ENCODE measurements at places on chromosomes 7 and 10. TPM values are rescaled to one million over a fixed set of nuclear protein-coding genes. Genes with fewer than 3 reads are reported as not detected.

The USP6NL gene
- 4.4 TPM for polyA plus RNA-seq

The CNNM1 gene
- not detected for polyA plus RNA-seq

The ICA1 gene
- polyA plus RNA-seq: 1.5 TPM

The DYDC1 gene
- not detected for polyA plus RNA-seq

The RTKN2 gene
- 0.07 TPM for polyA plus RNA-seq

The OR6V1 gene
- polyA plus RNA-seq: not detected

The A1CF gene
- not detected for polyA plus RNA-seq

The RNF32 gene
- 0.13 TPM for polyA plus RNA-seq

The NKX1-2 gene
- not detected for polyA plus RNA-seq

The CREB5 gene
- polyA plus RNA-seq: 44.2 TPM

DNA sequence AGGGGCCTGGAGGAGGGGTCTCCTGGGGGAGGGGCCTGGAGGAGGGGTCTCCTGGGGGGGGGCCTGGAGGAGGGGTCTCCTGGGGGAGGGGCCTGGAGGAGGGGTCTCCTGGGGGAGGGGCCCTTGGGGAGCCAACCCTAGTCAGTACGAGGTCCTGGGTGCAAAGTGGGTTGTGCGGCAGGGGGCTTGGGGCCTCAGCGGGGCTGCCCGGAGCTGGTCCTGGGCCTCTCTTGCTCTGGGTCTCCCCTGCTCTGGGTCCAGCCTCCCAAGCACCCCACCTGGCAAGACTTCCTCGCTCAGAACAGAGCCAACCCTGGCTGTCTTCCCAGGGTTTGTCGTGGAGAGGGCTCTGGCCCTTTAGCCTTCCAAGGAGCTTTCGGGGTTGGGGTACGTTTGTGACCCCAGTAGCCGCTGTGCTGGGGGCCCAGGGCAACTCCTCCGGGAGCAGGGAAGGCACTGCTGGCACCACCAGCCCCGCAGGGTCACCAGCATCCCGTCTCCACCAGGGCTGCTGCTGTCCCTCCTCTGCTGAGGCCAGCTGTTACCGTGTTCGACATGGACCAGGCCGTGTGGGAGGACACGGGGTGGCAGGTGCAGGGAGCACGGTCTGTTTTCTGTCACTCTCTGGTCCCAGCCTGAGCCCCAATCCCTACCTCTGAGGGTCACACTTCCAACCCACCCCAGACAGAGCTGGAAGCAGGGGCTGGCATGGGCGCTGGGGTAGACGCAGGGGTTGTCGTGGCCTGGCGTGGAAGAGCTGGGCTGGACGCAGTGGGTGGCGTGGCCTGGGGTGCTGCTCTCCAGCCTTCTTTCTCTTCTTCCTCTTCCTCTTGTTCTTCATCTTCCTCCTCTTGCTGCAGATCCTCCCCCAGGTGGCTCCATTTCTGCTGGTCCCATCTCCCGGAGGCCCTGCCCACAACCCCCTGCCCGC lies 22.8 kb downstream of the PWWP2B start:
- peak overlapping the region; percentile 96 for H3K27ac ChIP-seq
- H3K4me1 ChIP-seq: peaks cover 87% of the 10 kb centered on the region
- no peak overlapping the region for H3K4me3 ChIP-seq
- peak; percentile 39 for DNase-seq
- H3K36me3 ChIP-seq: peaks cover 12% of the 10 kb centered on the region

DNA sequence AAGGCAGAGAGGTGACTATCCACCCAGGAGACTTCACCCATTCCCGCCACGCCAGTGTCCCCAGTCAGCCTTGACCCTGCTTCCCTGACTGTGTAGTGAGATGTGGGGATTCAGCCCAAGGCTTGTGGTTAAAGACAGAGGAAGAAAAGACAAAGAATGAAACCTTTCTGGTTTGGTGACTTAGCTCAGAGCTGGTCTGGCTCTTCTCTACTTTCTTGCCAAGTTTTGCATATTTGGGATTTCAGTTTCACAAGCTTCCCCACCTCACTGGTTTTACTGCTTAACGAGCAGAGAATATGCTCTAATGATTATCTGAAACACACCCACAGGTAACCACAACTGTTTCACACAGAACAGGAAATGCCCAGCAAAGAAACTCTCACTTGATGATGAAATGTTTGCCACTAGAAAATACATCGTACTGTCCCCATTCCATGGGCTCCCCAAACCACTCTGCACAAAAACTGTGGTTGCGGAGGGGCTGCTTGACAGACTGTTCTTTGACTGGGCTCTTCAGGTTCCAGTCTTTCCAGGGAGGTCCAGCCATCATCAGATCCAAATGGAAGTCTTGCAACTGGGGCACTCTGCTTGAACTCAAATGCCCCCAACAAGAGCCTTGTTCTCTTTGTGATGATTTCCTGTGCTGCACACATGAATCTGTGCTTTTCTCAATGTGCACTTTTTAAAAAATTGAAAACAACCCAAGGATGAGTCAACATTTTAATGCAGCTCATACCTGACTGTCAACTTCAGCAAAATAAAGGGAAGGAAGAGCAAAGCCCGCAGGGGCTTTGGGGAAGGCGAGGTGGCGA lies 95.5 kb downstream of the CTBP2 start:
- peak overlapping the region; percentile 45 for H3K27ac ChIP-seq
- H3K4me3 ChIP-seq: no peak overlapping the region
- H3K27me3 ChIP-seq: no peaks in the 10 kb centered on the region

- no peak overlapping the region for H3K4me3 ChIP-seq
- no peak for DNase-seq
- H3K27ac ChIP-seq: no peak overlapping the region
- no peaks in the 10 kb centered on the region for H3K4me1 ChIP-seq
- H3K27me3 ChIP-seq: no peaks in the 10 kb centered on the region
- no peaks in the 10 kb centered on the region for H3K36me3 ChIP-seq
These were observed 5.1 kb upstream of the PLEKHS1 start for GRCh38 chr10:113746217-113746957.

GRCh38 chr10:2650328-2650727 lies 417.0 kb upstream of the PFKP start:
- H3K36me3 ChIP-seq: no peaks in the 10 kb centered on the region
- no peak overlapping the region for H3K4me3 ChIP-seq
- H3K27me3 ChIP-seq: no peaks in the 10 kb centered on the region
- H3K27ac ChIP-seq: no peak overlapping the region
- no peaks in the 10 kb centered on the region for H3K4me1 ChIP-seq

GRCh38 chr7:99762680-99763327 lies 21.2 kb downstream of the CYP3A4 start:
- no peaks in the 10 kb centered on the region for H3K4me1 ChIP-seq
- H3K4me3 ChIP-seq: no peak overlapping the region
- no peak for DNase-seq
- H3K27ac ChIP-seq: no peak overlapping the region
- no peaks in the 10 kb centered on the region for H3K36me3 ChIP-seq

- H3K27ac ChIP-seq: no peak overlapping the region
- H3K4me1 ChIP-seq: no peaks in the 10 kb centered on the region
- no peak for DNase-seq
These were observed 444.0 kb upstream of the MGMT start for GRCh38 chr10:129023082-129023481.

DNA sequence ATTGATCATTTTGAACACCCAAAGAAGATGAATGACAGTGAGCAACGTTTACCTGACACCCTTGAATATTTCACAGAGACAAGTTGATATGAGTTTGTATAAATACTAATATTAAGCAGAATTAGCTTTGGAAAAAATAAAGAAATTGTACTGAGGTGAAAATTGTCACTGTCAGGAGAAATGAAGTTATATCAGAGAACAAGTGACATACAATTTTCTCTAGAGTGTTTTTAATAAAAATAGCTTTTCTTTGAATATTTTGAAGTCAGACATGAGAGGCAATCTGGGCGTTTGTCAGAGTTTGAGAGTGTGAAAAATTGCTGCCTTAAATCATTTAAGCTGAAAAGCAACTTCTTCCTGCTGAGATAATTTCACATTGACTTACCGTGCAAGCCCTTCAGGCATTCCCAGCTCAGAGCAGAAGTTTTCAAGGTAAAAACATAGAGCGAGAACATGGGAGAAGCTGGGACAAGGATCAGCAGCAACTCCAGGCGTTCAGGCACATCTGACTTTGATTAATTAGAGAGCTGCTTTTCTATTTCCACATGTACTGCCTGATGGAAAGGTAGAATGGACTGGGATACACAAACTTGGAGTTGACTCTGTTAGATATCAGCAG lies 535.9 kb downstream of the TFEC start:
- no peaks in the 10 kb centered on the region for H3K36me3 ChIP-seq
- H3K4me3 ChIP-seq: no peak overlapping the region
- peaks cover 10% of the 10 kb centered on the region for H3K4me1 ChIP-seq
- DNase-seq: no peak
- H3K27me3 ChIP-seq: peaks cover 6% of the 10 kb centered on the region

DNA sequence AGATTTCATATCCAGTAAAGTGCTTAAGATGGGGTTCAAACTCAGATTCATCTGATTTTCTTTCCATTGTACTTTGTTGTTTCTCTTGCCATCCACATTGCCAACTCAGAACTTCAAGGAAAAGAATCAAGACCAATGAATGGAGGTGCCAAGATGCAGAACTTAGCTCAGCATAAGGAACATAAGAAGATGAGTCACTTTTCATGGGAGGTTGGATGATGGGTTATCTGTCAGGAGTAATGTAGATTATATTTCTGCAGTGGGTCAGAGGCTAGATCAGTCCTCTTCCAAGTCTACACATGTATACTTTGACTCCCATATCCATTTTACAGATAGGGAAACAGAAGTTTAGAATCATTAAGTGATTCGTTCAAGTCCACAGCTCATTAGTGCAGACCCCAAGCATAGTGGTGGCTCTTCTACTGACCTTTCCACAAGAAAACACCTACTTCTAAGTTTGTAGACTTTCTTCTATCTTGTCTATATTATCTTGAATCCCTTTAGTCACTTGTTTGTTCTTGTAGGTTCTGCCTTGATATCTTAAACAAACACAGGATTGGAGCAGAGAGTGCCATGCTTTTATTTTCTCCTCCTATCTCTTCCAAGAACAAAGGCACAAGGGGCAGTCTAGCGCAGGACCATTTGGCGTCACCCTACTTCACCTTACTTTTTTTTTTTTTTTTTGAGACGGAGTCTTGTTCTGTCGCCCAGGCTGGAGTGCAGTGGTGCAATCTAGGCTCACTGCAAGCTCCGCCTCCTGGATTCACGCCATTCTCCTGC lies 14.0 kb upstream of the ADD3 start:
- no peak overlapping the region for H3K27ac ChIP-seq
- no peak for DNase-seq
- no peaks in the 10 kb centered on the region for H3K36me3 ChIP-seq
- H3K27me3 ChIP-seq: no peaks in the 10 kb centered on the region
- peaks cover 13% of the 10 kb centered on the region for H3K4me1 ChIP-seq

DNA sequence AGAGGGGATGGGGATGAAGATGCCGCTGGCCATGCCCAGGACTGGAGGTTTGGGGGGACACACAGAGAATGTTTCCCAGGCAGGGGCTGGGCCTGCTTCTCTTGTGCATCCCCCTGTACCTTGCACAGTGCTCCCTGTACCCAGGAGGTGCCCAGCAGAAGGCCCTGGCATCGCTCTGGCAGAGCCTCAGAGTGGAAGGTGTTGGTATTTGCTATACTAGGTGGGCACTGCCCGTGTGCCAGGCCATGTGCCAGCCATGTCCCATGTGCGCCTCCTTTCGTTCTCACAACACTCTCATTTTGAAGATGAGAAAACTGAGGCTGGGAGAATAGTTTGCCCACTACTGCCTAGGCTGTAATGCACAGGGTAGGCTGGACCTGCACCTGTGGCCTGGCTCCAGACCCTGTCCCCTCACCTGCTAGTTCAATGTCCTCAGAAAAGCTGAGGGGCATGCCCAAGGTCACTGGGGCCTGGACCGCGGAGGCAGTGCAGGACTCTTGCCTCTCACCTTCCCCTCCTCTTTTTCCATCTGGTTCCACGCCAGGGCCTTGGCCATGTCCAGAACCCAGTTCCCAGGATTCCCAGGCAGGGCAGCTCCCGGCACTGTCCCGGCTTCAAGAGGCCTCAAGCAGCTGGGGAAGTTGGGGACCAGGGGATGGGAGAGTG lies 64.7 kb downstream of the GOLGA7B start:
- no peak for DNase-seq
- H3K27ac ChIP-seq: no peak overlapping the region
- H3K4me1 ChIP-seq: no peaks in the 10 kb centered on the region
- H3K4me3 ChIP-seq: no peak overlapping the region
- H3K36me3 ChIP-seq: no peaks in the 10 kb centered on the region

DNA sequence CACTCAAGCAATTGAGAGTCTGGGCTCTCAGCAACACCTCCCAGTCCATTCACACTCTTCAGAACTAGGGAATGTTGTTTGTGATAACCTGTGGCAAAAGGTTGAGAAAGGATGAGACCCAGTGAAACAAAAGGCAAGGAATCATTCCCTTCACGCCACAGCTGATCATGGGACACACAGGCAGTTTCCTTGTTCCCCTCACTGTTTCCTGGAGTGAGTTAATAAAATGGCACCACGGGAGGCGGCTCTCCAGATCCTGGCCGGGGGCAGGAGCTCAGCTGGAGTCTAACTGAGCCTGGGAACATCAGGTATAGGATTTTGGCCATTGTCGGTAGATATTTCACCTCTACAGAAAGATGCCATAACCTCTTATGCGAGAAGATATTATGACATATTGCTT lies 107.3 kb upstream of the FAM171A1 start:
- no peak overlapping the region for H3K27ac ChIP-seq
- H3K36me3 ChIP-seq: no peaks in the 10 kb centered on the region
- H3K27me3 ChIP-seq: no peaks in the 10 kb centered on the region
- no peak for DNase-seq

GRCh38 chr10:122124808-122125207 lies 135.8 kb downstream of the TACC2 start:
- H3K4me3 ChIP-seq: no peak overlapping the region
- H3K36me3 ChIP-seq: no peaks in the 10 kb centered on the region
- DNase-seq: no peak
- no peaks in the 10 kb centered on the region for H3K4me1 ChIP-seq

- peaks cover 14% of the 10 kb centered on the region for H3K4me1 ChIP-seq
These were observed 304.6 kb downstream of the PRPF18 start for GRCh38 chr10:13891128-13892000.

GRCh38 chr7:130421684-130422083 lies 19.1 kb downstream of the CEP41 start:
- no peak for DNase-seq
- no peaks in the 10 kb centered on the region for H3K27me3 ChIP-seq
- H3K27ac ChIP-seq: no peak overlapping the region
- no peak overlapping the region for H3K4me3 ChIP-seq

GRCh38 chr10:46524472-46525176 lies 31.8 kb downstream of the GPRIN2 start:
- no peak for DNase-seq
- no peak overlapping the region for H3K27ac ChIP-seq
- no peaks in the 10 kb centered on the region for H3K27me3 ChIP-seq
- H3K4me3 ChIP-seq: no peak overlapping the region
- no peaks in the 10 kb centered on the region for H3K4me1 ChIP-seq
- no peaks in the 10 kb centered on the region for H3K36me3 ChIP-seq

- no peaks in the 10 kb centered on the region for H3K27me3 ChIP-seq
- no peak overlapping the region for H3K4me3 ChIP-seq
- no peak overlapping the region for H3K27ac ChIP-seq
- peaks cover 16% of the 10 kb centered on the region for H3K36me3 ChIP-seq
These were observed 60.3 kb downstream of the PLXDC2 start for GRCh38 chr10:19876570-19876969.

GRCh38 chr10:132329565-132330485 lies 2.2 kb upstream of the LRRC27 start:
- H3K4me3 ChIP-seq: peak overlapping the region; percentile 68
- peaks cover 2% of the 10 kb centered on the region for H3K36me3 ChIP-seq
- no peaks in the 10 kb centered on the region for H3K27me3 ChIP-seq
- peaks cover 58% of the 10 kb centered on the region for H3K4me1 ChIP-seq

- H3K36me3 ChIP-seq: peaks cover 39% of the 10 kb centered on the region
- H3K27me3 ChIP-seq: no peaks in the 10 kb centered on the region
- no peak for DNase-seq
- no peak overlapping the region for H3K4me3 ChIP-seq
These were observed 81.7 kb downstream of the KMT2C start for GRCh38 chr7:152354061-152354460.

GRCh38 chr7:157412021-157412443 lies 75.2 kb downstream of the DNAJB6 start:
- H3K27ac ChIP-seq: no peak overlapping the region
- H3K4me1 ChIP-seq: no peaks in the 10 kb centered on the region
- peaks cover 48% of the 10 kb centered on the region for H3K36me3 ChIP-seq
- no peak overlapping the region for H3K4me3 ChIP-seq
- no peaks in the 10 kb centered on the region for H3K27me3 ChIP-seq
